ENCODE measurements at places on chromosomes 2 and 18. TPM values are rescaled to one million over a fixed set of nuclear protein-coding genes. Genes with fewer than 3 reads are reported as not detected.

Gene BMP10
- not detected for total RNA-seq

Gene PAPOLG
- total RNA-seq = 9.3 TPM

Gene LIMS3
- 1.9 TPM for total RNA-seq

Gene LAMA3
- total RNA-seq = 33.2 TPM

Gene NT5C1B
- total RNA-seq = not detected

Gene ZNF512
- total RNA-seq = 14.9 TPM

Gene RGPD4
- not detected for total RNA-seq

Gene RPL37A
- 1,768 TPM for total RNA-seq

Gene IL1RN
- total RNA-seq = 2.6 TPM

Gene ASNSD1
- total RNA-seq = 19.2 TPM

Measured in left colon (tissue), 2 donors.